ENCODE measurements at places on chromosomes 7 and 10.

GRCh38 chr10:92162541-92162940 lies 128.3 kb downstream of the CPEB3 start:
- DNase-seq, result no peak

DNA sequence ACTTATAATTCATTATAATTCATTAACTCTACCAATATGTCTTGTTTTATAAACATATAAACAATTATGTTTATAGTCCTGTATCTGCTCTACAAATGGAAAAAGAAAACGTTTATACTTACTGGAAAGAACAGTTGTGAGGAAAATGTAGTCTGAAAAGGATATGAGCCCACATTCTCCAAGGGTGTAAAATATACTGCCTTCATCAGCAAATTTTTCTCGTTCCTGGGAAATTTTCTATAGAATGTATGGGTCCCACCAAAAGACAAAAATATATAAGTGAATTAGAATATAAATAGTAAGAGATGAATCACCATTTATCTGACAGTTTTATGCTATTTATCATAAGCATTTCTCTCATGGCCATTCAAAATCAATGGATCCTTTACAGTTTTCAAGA lies 117.8 kb downstream of the MICU1 start:
- DNase-seq, result no peak

GRCh38 chr10:26755443-26755903 lies 58.0 kb downstream of the PDSS1 start:
- no peak for DNase-seq

DNA sequence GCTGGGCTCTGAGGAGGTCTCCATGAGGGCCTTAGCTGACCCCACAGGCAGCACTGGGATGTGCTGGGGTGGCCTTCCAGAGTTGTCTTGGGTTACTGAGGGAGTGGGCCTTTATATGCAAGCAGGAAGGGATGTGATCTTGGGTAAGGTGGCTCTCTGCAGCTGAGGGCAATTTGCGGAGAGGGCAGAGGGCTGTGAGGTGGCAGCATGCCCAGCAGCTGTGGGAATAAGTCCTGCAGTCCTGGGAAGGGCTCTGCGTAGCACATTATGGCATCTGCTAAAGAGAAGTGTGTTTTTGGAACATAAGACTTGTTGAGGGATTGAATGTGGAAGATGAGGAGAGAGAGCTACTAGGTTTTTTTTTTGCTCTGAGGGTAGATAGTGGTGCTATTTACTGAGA lies 99.6 kb upstream of the KMT2E start:
- no peak for DNase-seq

- DNase-seq, result no peak
These were observed 833.8 kb downstream of the GRID1 start for GRCh38 chr10:85532773-85533172.

GRCh38 chr7:29771081-29771816 lies 35.1 kb upstream of the WIPF3 start:
- DNase-seq, result no peak

DNA sequence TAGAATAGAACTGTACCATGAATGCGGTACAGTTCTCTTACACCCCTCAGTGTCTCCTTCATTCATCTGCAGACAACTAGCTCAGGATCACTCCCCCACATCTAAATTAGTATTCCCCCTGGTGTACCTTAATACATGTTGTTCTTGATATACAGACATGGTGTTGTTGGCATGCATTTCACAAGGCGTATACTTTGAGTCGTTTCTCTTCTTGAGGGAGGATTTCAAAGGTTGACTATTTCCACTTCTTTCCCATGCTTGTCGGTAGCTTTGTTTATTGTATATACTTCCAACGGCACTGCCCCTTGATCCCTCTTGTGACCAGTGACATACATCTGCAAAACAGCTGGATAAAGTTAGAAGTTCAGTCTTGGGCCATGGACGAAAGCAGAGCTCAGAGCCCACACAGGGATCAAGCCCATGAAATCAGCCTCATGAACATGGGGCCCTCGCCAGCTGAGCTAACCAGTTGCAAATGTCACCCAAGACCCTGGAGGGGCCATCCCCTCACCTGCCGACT lies 8.6 kb downstream of the CPA4 start:
- DNase-seq, result no peak

DNA sequence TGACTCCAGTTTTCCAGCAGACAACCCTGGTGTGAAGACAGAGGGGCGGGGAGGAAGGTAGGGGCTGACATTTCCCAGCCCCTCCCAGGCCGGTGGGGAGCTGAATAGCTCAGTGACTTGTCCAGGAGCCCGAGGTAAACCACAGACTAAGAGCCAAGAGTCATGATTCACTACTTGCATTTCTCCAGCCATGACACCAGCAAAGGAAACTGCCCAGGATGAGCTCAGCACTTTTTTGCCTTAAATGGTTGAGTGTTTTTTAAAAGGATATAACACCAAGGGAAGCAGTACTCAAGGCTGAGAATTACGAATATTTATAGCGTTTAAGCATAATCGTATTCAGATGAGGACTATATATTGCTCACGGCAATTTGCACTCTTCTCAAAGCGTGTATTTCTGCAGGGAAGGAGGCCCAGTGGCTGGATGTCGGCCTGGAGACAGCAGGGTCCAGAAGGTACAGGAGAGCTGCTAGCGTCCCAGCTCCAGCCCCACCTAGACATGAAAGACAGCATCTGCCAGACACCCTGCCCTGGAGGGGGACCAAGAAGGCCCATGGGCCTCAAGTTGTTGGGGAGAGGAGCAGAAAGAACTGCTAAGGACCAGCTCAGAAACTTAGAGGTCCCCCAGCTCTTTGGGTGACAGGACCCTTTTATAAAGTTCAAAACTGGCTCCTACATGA lies 141.4 kb downstream of the GRID1 start:
- no peak for DNase-seq

DNA sequence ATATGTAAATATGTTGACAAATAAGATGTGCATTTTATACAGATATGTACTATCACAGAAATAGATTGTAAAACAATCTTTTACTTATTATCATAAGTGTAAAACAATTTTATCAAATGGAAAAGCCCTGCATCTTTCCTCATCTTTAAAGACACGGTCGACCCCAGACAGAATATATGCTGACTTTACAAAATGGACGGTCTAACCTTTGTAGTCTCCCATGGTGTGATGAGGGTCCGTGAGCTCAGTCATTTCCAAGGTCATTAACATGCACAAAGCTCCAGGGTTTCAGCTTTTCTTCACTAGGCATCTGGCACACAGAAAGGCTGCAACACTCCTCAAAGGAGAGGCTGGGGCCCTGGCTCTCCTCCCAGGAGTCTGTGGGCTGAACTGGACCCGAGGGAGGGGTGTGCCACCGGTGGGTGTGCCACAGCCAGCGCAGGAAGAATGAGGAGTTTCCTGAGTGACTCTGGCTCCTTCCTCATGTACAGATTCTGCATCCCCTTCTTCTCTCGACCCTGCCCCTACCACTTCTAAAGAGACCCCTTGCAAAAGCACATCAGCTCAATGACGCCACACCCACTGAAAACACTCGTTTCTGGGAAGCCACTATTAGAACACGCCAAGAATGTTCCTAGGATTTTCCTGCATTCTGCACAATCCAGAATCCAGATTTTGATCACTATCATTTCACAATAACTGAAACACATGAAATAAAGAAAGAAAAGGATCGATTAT lies 26.2 kb upstream of the ABLIM1 start:
- no peak for DNase-seq

DNA sequence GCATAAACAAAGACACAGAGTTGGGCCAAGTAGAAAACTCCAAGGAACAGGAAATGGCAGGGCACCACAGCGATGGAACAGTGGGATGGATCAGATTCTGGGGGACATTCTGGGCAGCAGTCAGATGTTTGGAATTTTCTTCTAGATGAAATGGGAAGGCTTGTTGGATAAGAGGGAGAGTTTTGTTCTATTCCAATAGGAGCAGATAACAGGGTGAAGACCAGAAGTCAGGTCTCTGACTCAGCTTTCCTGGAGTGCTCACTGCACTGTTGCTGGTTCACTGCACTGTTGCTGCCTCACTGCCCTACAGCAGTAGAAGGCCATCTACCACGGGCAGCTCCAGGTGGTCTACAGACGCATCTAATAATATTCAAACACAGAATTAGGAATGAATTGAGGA lies 135.6 kb downstream of the ATE1 start:
- no peak for DNase-seq

DNA sequence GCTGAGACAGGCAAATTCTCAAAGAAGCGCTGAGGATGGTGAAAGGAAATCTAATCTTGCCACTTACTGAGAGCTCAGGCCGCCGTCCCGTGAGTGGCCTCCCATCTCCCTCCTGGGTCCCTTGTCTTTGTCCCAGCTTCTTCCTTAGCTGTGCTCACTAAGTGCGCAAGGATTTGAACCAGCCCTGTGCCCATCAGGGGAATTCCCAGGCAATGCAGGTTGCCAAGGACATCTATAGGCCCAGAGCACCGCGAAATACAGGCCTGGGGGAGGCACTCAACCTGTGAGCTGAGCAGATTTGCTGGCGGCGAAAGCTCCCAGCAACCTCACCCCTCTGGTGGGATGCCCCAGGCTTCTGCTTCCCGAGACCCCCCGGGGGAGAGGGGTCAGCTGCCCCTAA lies 64.8 kb downstream of the OAT start:
- DNase-seq, result no peak

- no peak for DNase-seq
These were observed 15.0 kb downstream of the SNX8 start for GRCh38 chr7:2299131-2299829.

GRCh38 chr7:1920266-1920681 lies 250.2 kb downstream of the ELFN1 start:
- DNase-seq, result no peak

GRCh38 chr7:6221340-6222319 lies 50.8 kb downstream of the CYTH3 start:
- DNase-seq, result no peak

- no peak for DNase-seq
These were observed 65.6 kb upstream of the FAM171A1 start for GRCh38 chr10:15436696-15437095.

- DNase-seq, result no peak
These were observed 18.8 kb downstream of the CHAT start for GRCh38 chr10:49632406-49633317.

DNA sequence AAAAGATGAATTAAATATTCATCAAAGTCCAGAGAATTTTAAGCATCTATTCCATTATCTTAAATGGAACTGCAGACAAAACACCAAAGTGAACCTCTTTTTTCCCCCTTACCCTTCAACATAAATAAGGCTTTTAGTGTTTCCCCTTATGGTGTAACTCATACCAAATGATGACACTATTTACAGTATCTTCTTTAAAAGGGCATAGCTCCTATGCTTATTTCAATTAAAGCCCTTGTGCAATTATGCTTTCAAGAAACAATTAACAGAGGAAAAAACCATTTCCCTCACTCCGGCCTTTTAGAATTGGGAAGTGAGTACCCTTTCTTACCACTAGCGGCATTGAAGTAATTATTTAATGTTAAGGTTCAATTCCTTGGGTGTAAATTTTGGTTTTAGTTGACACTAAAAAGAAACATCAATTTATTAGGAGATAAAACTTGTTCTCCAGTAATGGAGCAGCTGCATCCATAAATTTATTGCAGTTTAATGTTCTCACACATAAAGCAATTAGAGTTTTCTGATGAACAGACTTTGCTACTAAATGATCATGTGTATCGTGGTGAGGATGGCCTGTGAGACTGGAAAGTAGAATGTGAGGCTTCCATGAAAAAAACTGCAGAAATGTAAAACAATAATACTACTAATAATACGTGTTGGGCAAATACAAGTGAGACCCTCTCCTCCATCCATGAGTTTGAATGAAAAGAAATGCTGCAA lies 661.3 kb downstream of the PARD3 start:
- DNase-seq, result no peak

GRCh38 chr7:40199076-40199802 lies 64.4 kb downstream of the SUGCT start:
- no peak for DNase-seq

DNA sequence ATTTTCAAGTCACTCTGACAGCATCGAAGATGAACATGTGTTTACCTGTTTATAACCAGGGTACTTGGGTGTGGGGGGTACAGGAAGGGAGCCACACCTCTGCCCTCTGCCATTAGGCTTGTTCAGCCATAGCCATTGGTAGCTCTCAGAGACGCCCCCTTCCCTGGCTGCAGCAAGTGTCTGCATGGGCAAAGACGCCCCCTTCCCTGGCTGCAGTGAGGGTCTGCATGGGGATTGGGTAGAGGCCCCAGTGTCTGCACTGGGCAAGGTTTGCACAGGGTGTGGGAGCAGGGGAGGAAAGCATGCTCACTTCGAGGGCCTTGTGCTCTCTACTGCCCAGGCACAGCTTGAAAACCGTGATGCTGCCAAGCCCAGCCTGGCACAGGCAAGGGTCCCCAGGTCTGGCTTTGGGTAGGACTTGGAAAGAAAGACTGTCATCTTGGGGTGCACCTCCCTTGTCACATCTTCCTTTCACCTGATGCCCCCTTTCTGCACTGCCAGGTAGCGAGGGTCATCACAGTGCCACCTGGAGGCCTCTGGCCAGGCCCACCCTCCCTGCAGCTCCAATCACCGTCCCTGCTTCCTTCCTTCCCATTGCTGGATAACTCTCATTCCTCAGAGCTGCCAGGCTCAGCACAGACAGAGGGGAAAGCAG lies 3.7 kb downstream of the TMEM225B start:
- no peak for DNase-seq

DNA sequence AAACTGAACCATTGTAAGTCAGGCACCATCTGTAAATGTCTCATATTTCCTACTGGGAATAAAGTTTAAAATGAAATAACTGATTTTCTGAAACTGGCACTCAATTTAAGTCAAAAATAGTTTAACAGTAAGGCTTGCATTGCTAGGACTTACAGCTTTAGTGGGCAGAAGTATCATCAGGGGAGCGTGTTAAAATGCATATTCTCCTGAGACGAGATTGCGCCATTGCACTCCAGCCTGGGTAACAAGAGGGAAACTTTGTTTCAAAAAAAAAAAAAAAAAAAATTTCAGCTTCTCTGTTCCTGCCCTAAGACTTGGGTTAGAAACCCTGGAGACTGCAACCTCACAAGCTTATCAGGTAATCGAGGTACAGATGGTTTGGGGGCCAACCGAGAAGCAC lies 65.4 kb downstream of the UBE3C start:
- DNase-seq, result no peak

GRCh38 chr10:108039821-108040584 lies 875.5 kb upstream of the SORCS1 start:
- DNase-seq, result no peak

DNA sequence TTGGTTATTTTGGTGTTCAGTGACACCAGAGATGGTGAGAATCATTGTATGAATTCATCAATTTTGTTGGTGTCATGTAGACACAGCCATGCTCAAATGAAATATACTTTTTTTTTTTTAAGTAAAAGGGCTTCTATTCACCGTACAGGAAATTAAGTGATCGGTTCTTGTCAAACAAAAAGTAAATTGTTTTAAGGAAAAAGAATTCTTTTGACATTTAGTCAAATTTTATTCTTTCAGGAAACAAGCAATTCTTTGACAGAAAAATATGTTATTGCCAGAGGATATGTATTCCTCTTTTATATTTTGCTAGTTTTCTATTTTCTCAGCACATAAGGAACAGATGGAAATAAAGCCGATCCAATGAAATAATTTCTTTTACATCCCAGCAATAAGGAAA lies 551.9 kb downstream of the MAGI2 start:
- no peak for DNase-seq

- no peak for DNase-seq
These were observed 89.2 kb upstream of the ATP6V0A4 start for GRCh38 chr7:138887085-138887710.

All from stimulated activated CD4-positive, alpha-beta T cell treated with anti-CD3 and anti-CD28 coated beads, Interleukin-1b, Interleukin-23, amount 100 ng/mL, for 1 hour (primary cell).